ENCODE measurements at places on chromosomes 12 and 14. TPM values are rescaled to one million over a fixed set of nuclear protein-coding genes. Genes with fewer than 3 reads are reported as not detected.
A peak's percentile ranks its signal among the peaks of the same experiment; 100 is the strongest.

DNA sequence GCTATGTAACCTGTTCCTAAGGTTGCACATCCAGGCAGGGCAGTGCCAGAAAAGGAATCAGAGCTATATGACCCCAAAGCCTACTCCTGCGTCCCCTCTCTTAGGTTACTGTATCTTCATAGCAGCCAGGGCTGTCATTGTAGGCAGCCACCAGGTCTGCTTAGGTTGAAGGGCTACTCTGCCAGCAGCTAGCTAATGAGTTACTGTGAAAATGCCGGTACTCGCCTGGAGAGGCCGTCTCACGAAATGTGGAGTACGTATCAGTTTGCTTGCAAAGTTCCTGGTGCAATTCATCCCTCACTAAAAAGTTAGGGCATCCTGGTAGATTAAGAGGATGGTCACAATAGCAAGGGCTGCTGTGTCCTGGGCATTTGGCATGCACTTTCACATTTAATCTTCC lies 50.9 kb downstream of the RPH3A start:
- no peak overlapping the region for H3K4me3 ChIP-seq
- H3K4me1 ChIP-seq, result no peaks in the 10 kb centered on the region
- H3K36me3 ChIP-seq, result no peaks in the 10 kb centered on the region
- no peak for DNase-seq
- H3K27ac ChIP-seq, result no peak overlapping the region

DNA sequence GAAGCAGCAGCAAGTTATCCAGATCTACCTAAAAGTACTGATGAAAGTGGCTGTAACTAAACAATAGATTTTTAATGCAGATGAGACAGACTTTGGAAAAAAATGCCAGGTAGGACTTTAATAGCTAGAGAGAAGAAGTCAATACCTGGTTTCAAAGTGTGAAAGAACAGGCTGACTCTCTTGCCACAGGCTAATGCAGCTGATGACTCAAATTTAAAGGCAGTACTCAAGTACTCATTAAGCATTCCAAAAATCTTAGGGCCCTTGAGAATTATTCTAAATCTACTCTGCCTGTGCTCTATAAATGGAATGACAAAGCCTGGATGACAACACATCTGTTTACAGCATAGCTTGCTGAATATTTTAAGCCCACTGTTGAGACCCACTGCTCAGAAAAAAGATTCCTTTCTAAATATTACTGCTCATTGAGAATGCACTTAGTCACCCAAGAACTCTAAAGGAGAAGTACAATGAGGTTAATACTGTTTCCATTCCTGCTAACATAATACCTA lies 68.6 kb upstream of the SYT1 start:
- H3K4me3 ChIP-seq, result no peak overlapping the region
- no peak for DNase-seq
- H3K36me3 ChIP-seq, result no peaks in the 10 kb centered on the region
- no peak overlapping the region for H3K27ac ChIP-seq
- H3K27me3 ChIP-seq, result no peaks in the 10 kb centered on the region

DNA sequence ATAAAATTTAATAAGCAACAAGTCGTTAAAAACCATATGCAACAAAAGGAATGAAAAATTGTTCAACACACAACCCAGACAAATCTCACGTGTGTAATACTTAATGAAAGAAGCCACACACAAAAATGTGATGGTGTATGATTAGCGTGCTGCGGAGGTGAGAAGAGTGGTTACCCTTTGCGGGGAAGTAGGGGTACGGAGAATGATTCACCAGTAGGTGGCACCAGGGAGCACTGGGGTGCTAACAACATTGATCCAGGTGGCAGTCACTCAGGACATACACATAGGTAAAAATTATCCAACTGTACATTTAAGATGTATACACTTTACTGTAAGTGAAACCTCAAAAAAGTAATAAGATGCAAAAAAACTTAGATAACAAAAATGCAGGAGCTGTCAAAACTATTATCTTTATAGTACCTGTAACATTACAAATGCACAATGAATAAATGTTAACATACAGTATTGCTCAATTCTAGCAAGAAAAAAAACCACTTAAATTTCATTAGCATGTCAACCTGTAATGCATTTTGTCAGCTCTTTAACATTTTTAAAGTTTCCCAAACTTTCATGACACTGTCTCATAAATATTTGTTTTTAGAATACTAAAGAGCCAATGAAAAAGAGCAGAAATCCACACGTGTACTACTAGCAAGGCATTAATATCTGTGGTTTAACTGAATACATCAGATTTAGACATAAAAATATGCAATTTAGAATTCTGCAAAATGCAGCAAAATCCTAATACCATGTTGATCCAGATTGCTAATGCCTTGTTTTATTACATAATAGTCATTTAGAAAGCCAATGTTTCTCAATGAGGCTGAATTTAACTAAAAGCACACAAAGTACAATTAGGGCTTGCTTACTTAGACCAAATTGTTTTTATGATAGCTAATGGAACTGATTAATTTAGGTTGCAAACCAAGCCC lies 46.7 kb downstream of the TMCC3 start:
- H3K4me1 ChIP-seq, result no peaks in the 10 kb centered on the region
- H3K36me3 ChIP-seq, result no peaks in the 10 kb centered on the region
- DNase-seq, result no peak
- H3K27ac ChIP-seq, result no peak overlapping the region

ANKS1B gene
- 18.9 TPM for total RNA-seq

USP44 gene
- 13.4 TPM for total RNA-seq

- H3K36me3 ChIP-seq, result no peaks in the 10 kb centered on the region
- no peak overlapping the region for H3K4me3 ChIP-seq
- H3K4me1 ChIP-seq, result no peaks in the 10 kb centered on the region
- no peak overlapping the region for H3K27ac ChIP-seq
- DNase-seq, result no peak
Measured at GRCh38 chr12:127980585-127980984, 286.4 kb upstream of the TMEM132C start.

DNA sequence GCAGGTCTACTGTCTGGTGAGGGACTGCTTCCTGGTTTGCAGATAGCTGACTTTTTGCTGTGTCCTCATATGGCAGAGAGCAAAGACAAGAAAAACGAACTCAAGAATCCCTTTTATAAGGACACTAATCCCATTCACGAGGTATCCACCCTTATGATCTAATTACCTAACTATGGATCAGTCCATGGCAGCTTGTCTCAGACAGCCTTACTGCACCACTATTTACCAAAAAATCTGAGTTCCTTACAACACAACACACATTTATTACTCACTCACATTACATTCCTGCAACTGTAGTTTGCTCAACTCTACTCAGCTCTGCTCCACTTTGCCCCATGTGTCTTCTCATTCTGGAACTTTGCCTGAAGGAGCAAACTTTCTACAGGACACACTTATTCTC lies 10.1 kb upstream of the SLC6A15 start:
- H3K4me1 ChIP-seq, result no peaks in the 10 kb centered on the region
- H3K4me3 ChIP-seq, result no peak overlapping the region
- no peaks in the 10 kb centered on the region for H3K27me3 ChIP-seq

TMEM260 gene
- total RNA-seq, result 17.8 TPM

PTCSC3 gene
- total RNA-seq, result not detected

GRCh38 chr14:94656043-94656442 lies 43.9 kb downstream of the SERPINA3 start:
- H3K4me3 ChIP-seq, result no peak overlapping the region
- H3K4me1 ChIP-seq, result no peaks in the 10 kb centered on the region
- no peak for DNase-seq
- no peaks in the 10 kb centered on the region for H3K36me3 ChIP-seq
- H3K27ac ChIP-seq, result no peak overlapping the region

- no peak for DNase-seq
- no peaks in the 10 kb centered on the region for H3K27me3 ChIP-seq
- H3K36me3 ChIP-seq, result no peaks in the 10 kb centered on the region
- H3K4me3 ChIP-seq, result no peak overlapping the region
Measured at GRCh38 chr12:26646571-26646970, 186.4 kb downstream of the ITPR2 start.

GRCh38 chr12:27237790-27238771 lies 6.0 kb upstream of the STK38L start:
- no peak for DNase-seq
- H3K27me3 ChIP-seq, result no peaks in the 10 kb centered on the region
- H3K27ac ChIP-seq, result peak overlapping the region; percentile 42
- no peaks in the 10 kb centered on the region for H3K36me3 ChIP-seq
- no peak overlapping the region for H3K4me3 ChIP-seq

INHBC gene
- total RNA-seq, result not detected

IL26 gene
- total RNA-seq, result not detected

DNA sequence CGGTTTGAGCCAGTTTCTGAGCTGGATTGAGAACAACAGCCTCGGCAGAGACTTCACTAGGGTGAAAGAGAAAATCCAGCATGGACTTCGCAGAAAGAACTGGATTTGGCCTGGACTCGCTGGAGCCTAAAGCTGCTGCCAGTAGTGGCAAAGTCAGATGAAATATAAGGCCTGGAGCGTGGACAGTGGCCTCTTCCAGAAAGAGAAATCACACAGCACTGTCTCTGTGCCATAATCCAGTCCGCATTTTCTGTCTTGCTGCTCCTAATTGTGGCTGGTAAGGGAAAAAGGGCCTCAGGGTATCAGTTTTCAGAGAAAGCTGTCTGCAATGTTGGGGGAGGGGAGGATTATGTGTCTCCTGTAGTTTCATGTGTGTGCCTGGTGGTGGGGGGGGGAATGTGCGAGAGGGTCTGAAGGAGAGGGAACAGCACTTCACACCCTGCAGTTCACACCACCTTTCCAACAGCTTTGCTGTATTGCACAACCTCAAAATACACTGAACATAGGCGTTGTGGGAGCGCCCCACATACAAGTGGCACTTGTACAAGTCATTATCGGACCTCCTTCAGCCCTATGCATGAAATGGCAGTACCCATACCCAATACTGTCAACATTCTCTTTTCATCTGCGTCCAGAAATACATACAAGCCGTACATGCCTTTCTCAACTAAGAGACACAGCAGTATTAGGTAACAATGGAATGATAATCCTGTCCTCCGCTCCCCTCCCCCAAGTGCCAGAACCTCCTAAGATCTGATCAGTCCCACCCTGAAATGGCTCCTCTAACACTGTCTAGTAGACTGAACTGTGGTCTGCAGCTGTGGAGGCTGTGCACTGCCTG lies 107.5 kb upstream of the ATF7IP start:
- no peaks in the 10 kb centered on the region for H3K27me3 ChIP-seq
- H3K36me3 ChIP-seq, result no peaks in the 10 kb centered on the region
- no peak overlapping the region for H3K4me3 ChIP-seq
- H3K27ac ChIP-seq, result peak overlapping the region; percentile 85
- no peak for DNase-seq
